ENCODE measurements at places on chromosomes 1 and 21.
A peak's percentile ranks its signal among the peaks of the same experiment; 100 is the strongest.

DNA sequence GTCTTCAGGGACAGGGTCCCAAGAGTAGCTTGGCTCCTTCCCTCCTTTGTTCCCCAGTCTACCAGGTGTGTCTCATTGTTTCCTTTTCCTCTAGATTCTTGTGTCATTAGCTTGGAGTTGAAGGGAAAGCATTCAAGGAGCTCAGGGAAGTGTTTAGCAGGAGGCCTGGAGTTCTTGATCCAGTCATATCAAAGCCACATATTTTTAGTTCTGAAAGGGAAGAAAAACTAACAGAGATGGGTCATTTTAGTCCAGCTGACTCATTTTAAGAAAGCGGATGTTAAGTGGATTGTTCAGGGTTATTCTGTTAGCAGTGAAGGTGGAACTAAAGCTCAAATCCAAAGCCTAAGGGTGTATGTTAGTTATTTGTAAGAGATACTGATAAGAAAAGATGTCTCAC lies 721 bp downstream of the C1orf54 start:
- DNase-seq, result no peak

GRCh38 chr1:225454733-225455132 lies 26.9 kb upstream of the LBR start:
- no peak for DNase-seq

- DNase-seq, result no peak
These were observed at the start of gene LRRC39 for GRCh38 chr1:100178091-100178490. TSS of gene LRRC39 (minus strand) at chr1:100178256. CDS start at chr1:100168516, 9,740 bp downstream.

DNA sequence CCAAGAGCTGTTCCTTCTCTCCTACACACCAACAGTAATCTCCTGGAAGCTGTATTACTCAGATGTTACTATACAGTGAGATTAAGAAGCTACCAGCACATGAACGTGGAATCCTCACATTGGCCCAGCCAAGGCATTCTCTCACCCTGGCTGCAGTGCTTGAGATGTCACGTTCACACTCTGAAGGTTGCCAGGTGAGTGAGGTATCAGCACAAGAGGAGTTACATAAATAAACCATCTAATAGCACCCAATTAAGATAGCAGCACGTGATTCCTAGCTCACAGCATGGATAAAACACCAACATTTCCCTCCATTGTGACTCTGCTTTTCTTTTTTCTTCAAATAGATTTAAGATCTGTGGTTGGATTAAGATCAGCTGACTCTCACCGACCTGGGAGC lies 182.8 kb downstream of the PLPP3 start:
- no peak for DNase-seq

DNA sequence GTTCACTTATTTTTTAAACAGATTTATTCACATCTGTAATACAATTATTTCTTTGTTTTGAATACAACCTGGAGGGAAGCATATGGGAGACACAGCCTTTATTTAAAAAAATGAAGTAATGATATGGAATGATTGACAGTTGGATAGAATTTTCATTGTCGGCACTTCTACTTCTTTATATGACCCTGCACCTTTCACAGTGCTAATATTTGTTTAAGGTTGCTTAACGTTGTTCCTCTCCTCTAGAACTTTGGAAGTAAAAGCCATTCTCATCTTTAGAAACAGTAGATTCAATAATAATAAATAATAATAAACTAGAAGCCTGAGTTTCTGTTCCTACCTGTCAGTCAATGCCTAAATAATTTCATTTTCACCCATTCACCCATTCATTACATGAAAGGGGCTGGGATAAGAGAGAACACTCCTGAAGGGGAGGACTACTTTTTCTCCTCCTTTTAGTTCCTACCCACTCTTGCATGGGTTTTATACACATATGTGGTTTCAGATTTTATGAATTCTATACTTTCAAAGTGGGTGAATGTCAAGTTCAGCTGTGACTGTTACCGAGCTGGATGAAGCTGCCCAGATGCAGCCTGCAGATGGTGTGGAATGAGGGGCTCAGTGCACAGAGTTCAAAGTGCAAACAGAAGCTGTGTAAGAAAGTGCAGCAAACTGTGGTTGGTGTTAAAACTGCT lies 9.4 kb downstream of the RUNX1 start:
- no peak for DNase-seq

DNA sequence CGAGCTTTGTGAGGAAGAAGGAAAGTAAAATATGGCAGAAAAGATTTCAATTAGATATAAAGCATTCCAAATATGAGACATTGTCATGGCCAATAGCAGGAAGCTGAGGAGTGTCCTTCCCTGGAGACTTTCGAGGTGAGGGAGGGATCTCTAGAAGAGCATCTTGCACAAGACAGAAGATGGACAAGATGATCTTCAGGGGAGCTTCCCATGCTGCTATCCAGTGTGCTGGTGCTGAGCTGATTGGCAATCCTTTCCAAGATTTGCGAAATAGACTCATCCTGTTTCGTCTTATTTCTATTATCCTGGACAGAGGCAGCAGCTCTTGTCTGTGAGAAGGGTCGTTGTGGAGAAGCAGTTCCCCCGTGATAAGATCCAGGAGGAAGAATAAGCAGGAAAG lies 342.0 kb upstream of the CAMK1G start:
- DNase-seq, result no peak

DNA sequence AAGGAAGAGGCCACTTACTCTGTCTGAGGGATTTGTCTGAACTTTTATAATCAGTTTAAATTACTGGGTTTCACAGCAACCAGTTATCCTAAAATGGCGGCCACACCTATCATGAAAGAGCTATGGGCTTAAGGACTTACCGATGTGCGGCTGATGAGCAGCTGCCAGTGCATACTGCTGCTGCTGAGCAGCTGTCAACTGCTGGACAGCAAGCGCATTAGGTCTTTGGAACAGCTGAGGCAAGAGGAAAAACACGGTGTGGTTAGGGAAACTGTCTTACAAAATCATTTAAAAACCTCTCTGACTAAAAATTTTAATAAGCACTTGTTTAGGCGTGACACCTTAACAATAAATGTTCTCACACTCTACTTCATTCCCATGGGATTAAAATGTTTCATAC lies 72.6 kb upstream of the SDC3 start:
- DNase-seq, result no peak

DNA sequence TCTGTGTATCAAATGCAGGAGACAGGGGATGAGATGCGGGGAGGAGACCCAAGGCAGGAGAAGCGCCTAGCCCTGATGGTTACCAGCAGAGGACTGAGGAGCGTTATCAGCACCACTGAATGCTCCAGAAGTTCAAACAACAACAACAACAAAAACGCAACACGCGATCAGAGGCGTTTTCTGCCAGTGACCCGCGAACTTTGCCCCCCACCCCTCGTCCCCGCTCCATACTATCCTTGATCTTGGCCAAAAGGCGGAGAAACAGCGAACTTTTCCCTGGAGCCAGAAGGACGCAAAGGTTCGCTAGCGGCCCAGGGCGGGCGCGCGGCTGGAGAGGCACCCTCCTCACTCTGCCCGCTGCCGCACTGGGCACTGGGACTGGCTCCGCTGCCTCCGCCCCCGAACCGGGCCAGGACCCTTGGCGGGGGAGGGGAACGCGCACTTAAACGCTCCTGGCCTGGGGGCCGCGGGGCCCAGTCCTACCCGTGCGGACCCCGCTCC lies 699 bp downstream of the ECHDC2 start:
- DNase-seq, result no peak

GRCh38 chr21:25283720-25284119 lies 323.6 kb downstream of the MRPL39 start:
- DNase-seq, result no peak

DNA sequence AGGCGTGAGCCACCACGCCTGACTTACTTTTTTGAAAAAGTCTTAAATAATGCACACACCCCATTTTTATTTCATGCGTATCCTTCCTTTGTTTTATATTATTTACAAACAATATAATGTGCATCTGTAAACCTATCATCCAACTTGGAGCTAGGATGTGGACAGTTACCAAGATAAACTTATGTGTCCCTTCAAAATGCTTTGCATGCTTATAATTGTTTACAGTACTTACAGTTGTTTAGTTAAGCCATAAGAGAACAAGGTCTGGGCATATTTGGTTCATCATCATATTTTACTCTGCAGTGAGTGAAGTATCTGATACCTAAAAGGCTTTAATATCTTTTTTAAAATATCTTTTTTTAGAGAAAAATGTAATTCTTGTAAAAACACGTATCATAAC lies 16.1 kb upstream of the HMGN1 start:
- no peak for DNase-seq

GRCh38 chr21:46347791-46348381 lies 23.9 kb downstream of the PCNT start:
- DNase-seq, result no peak

- DNase-seq, result no peak
These were observed 56.3 kb downstream of the CHD5 start for GRCh38 chr1:6123816-6124215.

GRCh38 chr21:18716578-18717138 lies 313.1 kb upstream of the TMPRSS15 start:
- no peak for DNase-seq

- DNase-seq, result peak; percentile 96
These were observed at the start of gene ATP1A1 for GRCh38 chr1:116372651-116373430. TSS of gene ATP1A1 (plus strand) at chr1:116373244. CDS start at chr1:116373512, 268 bp downstream.

- no peak for DNase-seq
These were observed 30.1 kb downstream of the RHEX start for GRCh38 chr1:206082831-206083695.

DNA sequence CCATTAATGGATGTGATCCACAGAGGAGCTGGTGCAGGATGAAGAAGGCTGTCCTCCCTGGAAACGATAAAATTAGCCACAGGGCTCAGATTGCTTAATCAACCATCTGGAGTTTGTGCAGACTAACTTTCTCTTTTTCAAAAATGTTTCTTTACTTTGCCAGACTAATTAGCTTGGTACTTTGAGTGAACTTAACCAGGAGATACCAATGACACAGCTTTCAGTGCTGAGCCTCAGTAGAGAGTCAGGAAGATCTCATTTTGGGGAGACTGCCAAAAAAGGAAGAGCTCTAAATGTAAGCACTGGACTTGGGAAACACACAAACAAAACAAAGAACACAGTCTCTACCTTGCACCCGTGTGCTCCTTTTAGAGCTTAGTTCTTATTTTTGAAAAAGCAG lies 248.1 kb upstream of the DEPDC1 start:
- DNase-seq, result no peak

- no peak for DNase-seq
These were observed 148.0 kb upstream of the LMO4 start for GRCh38 chr1:87180682-87181081.

GRCh38 chr1:109740615-109741373 lies at the start of gene GSTM3:
TSS of gene GSTM3 (minus strand) at chr1:109741038. CDS start at chr1:109740287, 751 bp downstream.
- DNase-seq, result no peak

DNA sequence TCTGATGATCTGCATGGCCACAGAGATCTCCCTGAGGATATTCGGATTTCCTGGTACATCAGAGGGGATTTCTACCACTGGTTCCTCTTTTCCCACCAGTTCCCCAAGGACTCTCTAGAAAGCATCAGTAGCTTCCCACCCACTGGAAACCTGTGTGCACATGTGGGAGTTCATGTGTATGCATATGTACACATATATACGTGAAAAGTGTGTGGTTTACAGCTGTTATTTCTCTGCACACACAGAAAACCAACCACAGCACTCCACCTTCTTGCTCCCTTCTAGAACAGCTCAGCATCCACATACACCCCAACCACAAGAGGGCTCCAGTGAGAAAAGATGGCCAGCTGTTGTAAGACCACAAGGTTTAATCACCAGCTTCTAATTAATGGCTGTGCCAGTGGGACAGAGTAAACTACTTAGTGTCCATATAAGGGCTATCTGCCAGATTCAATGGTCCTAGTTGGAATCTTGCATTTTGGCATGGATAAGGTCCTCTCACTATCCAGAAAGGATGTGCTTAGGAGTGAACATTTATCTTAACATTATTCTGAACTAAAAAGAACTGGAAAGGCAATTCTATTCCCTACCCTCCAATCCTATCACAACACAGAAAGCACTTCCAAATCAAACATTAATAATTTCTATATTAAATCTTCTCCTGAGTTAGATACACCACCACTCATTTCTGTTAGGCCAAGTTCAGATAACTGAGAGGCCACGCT lies 24.1 kb downstream of the GPR3 start:
- no peak for DNase-seq
